ENCODE measurements at places on chromosomes 3 and 15.

GRCh38 chr15:26461847-26462608 is 310.8 kb downstream of the GABRB3 start:
- DNase-seq = no peak

DNA sequence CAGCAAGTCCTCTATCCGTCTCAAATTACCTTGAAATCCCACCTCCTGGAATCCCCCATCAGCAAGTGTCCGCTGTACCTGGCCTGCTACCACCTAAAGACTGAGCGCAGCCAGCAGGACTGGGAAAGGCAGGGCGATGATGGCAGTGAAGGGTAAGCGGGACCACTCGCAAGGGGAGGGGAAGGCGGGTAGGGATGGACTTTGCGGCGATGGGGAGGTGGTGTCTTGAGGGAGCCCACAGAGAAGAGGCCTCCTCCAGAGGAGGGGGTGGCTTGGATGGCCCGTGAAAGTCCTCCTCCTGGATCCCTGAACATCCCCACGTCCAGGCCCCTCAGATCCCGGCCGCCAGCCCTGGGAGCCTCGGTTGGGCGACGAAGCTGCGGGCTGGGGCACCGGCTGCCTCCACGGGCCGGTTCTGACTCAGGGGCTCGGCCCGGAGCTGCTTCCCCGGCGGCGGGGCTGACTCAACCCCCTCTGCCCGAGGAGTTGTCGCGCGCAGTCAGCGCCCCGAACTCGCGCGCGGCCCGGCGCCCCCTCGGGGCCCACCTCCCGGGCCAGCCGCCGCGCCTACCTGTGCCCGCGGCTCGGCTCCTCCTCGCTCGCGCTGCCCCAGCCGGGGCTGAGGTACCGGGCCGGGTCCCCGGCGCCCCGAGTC is 512 bp downstream of the LARP6 start:
- no peak for DNase-seq

GRCh38 chr3:1380926-1381646 is 288.3 kb downstream of the CNTN6 start:
- DNase-seq = no peak

DNA sequence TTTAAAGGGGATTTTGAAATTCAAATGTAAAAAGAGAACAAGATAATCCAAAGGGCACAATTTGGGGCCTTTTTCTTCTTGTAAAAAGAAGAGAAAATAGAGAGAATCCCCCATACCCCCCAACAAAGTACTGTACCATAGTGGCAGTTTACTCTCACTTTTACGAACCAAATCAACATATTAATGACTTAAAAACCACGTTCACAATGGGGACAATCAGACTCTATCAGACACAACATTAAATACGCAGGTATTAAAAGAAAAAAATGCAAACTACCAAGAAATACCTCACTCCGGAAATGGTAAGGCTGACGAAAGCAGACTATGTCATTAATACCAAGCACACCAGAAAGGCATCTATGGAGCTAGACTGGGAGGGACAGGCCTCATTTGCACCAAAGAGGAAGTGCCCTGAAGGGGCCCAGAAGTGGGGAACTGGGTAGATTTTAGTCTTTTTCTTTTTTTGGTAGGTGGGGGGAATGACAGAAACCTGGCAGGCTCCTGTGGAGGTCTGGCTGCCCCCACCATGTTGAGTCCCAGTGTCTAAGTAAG is 134.3 kb downstream of the TIGIT start:
- DNase-seq = no peak

Data from stimulated activated CD4-positive, alpha-beta T cell treated with anti-CD3 and anti-CD28 coated beads, TNF-alpha, amount 100 ng/mL, for 48 hours (primary cell).